ENCODE measurements at places on chromosomes 2 and 18.

GRCh38 chr2:162200636-162201035 is 42.6 kb downstream of the FAP start:
- no peak for DNase-seq

DNA sequence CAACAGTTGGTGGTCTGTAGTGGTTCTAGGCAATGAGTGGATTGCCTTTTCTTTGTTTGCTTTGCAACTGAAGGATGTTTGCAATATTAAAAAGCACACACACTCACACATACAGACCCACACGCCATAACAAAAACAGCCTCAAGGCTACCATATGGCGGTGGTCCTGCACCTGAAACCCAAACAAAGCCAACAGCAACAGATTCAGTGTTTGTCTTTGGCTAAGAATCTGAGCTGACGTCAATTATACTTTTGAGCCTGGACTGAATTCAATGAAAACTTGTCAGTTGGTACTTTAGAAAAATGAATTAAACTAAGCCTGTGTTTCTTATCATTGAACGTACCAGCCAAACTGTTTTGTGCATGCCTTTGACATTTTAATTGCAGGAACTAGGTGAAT is 65.0 kb upstream of the NYAP2 start:
- no peak for DNase-seq

GRCh38 chr2:111025288-111025687 is 95.4 kb upstream of the BCL2L11 start:
- no peak for DNase-seq

DNA sequence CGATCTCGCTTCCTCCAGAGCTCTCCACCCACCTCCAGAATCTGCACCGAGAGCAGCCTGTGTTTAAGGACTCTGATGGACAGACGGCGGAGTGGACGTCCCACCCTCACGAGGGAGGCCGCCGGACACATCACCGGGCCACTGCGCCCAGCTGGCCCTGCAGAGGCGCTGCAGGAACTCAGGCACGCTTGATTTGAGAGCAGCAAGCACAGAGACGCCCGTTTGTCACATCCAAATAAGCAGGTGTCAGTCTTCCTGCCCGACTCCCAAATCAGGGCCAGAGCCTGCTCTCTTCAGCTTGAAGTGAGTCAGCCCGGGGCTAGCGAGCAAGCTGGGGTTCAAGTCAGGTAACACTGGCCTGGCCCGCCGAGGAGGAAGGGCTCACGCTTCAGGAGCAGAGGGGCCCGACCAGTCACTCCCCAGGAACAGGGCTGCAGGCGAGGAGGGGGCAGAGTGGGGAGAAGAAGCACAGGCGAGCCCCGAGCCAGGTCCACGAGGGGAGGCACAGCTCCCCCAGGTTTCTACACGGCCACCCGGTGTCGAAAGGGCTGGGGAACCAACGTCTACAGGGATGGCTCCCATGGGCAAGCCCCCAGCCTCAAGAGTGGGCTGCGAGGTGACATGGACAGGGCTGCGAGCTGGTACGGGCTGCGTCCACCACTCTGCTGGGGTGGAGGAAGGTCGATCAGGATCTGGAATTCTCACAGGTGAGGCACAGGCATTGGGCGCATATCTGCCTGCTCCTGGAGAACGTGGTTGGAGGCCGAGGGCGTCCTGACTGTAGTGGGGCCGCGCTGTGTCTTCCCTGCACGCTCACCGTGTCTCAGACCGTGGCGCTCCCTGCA is 52.5 kb upstream of the CTDP1 start:
- no peak for DNase-seq

GRCh38 chr2:55489467-55490062 is 30.0 kb upstream of the CFAP36 start:
- DNase-seq, result no peak

GRCh38 chr18:59550174-59550516 is 147.1 kb downstream of the CCBE1 start:
- no peak for DNase-seq

DNA sequence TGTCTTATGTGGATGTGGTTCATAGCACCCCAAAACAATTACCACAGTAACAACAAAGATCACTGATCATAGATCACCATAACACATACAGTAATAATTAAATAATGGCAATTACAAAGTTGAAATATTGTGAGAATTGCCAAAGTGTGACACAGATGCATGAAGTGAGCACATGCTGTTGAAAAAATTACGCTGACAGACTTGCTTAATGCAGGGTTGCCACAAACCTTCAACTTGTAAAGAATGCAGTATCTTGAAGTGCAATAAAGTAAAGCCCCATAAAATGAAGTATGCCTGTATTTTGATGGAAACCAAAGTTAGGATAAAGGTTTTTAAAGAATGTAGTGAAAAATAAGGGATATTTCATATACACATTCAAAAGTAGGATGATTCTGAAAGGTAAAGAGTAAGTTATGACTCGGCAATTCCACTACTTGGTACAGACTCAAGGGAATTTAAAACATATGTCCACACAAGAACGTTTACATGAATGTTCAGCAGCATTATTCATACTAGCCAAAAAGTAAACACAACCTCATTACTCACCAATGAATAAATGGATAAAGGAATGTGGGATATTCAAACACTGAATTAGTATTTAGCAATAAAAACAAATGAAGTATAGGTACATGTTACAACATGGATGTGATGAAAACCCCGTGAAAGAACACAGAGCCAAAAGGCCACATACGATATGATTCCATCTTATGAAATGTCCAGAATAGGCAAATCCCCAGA is 61.6 kb downstream of the SCN9A start:
- DNase-seq, result no peak

GRCh38 chr18:23971097-23971440 is 43.5 kb upstream of the TTC39C start:
- no peak for DNase-seq

GRCh38 chr2:174493549-174494331 is 6.9 kb upstream of the GPR155 start:
- no peak for DNase-seq

DNA sequence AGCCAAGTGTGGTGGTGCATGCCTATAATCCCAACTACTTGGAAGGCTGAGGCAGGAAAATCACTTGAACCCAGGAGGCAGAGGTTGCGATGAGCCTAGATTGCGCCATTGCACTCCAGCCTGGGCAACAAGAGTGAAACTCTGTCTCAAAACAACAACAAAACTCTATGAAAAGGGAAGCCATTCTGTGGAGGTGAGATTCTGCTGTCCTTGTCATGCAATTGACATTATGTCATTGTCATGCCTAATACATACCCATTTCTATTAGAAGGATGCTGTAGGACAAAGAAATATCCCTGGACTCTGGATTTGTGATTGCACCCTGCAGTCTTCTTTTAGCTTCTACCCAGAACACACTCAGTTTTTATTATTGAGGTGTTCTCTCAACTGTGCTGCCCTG is 8.6 kb downstream of the RASGRP3 start:
- DNase-seq, result no peak

DNA sequence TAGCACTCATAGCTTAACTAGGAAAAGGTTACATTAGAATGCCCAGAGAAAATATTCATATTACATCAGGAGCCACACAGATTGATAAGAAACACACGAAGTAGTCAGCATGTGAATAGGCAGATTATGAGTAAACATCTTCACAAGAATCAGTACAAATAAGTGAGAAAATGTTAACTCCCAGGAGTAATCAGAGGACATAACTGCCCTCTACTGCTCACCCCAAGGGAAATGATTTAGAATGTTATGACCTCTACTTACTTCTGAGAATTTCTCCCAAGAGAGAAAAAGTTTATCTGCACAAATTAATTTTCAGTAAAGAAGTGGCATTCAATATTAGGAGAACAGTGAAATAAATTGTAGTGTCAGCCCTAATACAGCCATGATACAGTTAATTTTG is 39.1 kb upstream of the ACKR3 start:
- DNase-seq, result no peak

DNA sequence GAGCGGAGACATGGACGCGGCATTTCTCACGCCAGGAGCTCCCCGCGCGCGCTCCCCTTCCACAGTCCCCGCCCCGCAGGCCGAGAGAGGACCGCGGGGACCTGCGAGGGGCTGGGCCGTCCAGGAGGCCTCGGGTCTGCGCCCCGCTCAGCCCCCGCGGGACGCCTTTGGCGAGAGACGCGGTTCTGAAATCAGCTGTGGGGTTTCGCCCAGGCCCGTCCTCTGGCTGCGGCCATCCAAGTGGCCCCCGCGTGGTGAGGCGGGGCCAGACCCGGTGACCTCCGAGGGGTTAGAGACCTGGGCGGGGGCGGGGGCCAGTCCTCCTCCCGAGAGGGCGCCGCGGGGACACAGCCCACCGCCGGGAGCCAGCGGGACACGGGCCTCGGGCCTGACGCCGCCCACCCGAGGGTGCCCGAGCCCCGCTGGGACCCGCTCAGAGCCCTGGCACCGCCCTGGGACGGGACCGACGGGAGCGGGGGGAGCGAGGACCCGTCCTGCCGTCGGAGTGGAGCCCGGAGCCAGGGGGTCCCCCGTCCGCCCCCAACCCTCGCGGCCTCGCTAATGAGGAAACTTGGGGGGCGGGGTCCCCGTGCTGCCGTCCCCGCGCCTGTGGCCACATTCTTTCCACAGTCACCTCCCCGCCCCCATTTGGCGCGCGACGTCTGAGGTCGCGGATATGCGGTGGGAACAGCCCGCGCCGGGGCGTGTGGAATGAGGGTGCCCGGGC is 6.1 kb upstream of the SALL3 start:
- no peak for DNase-seq

DNA sequence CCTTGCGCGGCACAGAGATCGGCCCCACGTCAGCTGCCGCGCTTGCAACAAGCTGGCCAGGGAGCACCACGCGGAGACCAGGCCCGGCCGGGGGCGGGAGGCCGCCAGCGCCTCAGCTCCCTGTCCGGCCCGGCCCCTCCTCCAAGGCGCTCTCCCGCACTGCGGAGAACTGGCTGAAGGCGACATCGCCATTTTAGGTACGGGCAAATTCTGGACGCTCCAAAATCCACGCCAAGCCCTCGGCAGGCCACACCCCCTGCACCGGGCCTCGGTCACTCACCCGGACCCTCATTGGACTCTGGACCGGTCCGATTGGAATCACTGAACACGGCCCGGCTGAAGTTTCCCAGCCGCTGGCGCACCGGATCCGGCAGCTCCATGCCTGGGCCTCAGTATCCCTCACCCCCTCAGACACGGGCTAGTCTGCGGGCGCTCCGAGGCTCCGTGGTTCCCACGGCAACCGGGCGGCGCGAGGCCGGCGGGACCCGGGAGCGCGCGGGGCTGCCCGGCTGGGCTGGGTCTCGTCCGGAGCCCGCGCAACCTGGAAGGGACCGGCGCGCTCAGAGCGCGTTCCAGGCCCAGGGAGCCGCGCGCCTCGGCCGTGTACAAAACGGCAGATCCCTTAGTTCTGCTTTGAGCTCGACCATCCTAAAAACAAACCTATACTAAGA is at the start of gene TMEM17:
Gene TMEM17, minus strand, starts transcription at position 446 of the 671 bp plus-strand sequence. Its CDS starts 66 bp downstream, at position 380.
- DNase-seq, result peak; percentile 52
